ENCODE measurements at places on chromosomes 12 and 14. TPM values are rescaled to one million over a fixed set of nuclear protein-coding genes. Genes with fewer than 3 reads are reported as not detected.

DNA sequence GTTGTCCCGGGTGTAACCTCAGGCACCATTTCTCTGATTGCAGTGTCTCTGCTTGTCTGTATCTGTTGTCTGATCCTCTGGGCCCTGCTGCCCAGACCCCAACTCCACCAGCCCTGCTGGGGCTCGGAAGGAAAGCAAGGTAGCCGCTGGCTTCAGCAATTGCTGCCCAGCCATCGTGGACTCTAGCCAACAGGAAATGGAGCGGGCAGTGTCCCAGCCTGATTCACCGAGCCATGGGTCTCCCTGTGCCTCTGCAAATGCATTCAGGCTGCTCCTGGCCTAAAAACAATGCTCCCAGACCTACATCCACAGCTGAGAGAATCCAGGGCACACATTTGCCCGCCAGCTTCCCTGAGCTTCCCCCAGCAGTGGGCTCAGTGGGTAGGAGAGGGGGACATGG lies 9.2 kb downstream of the TUNAR start:
- no peak for DNase-seq

Gene KRT71
- total RNA-seq: not detected

Gene ITGA7
- total RNA-seq: 0.91 TPM

- DNase-seq: no peak
Observed at GRCh38 chr14:79961197-79961596, 250.1 kb downstream of the DIO2 start.

- no peak for DNase-seq
Observed at GRCh38 chr12:88726806-88727720, 146.8 kb upstream of the KITLG start.

- DNase-seq: no peak
Observed at GRCh38 chr12:47235258-47236040, 155.7 kb upstream of the AMIGO2 start.

GRCh38 chr12:65279369-65280112 lies 1.1 kb downstream of the MSRB3 start:
- DNase-seq: no peak

DNA sequence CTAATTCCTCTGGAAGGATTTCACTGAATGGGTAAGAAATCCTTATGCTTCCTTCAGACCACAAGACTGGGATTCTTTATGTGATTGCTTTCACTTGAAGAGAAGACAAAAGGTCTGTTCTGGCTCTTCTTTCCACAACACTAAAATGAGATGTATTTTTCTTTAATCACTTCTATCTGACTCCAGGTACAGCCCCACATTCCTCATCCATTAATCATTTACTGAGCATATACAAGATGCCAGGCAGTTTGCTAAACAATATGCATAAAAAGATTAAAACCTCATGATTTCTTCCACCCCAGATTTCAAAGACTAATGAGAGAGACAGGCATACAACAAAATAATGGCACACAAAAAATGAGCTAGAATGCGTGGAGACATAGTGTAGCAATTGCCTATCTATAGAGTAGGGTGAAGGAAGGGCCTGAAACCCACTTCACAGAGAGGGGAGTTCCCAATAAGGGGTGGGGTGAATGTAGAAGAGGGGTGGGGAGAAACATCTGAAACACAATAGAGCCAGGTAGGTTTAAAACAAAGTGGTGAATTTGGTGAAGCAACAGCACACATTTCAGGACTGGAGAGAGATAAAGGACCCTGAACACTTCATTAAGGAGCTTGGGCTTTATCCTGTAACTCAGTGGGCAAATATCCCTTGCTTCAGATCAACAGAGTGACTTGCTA lies 65.1 kb upstream of the PRB2 start:
- DNase-seq: no peak

GRCh38 chr14:22007363-22007762 lies 333.7 kb upstream of the OR4E1 start:
- no peak for DNase-seq

DNA sequence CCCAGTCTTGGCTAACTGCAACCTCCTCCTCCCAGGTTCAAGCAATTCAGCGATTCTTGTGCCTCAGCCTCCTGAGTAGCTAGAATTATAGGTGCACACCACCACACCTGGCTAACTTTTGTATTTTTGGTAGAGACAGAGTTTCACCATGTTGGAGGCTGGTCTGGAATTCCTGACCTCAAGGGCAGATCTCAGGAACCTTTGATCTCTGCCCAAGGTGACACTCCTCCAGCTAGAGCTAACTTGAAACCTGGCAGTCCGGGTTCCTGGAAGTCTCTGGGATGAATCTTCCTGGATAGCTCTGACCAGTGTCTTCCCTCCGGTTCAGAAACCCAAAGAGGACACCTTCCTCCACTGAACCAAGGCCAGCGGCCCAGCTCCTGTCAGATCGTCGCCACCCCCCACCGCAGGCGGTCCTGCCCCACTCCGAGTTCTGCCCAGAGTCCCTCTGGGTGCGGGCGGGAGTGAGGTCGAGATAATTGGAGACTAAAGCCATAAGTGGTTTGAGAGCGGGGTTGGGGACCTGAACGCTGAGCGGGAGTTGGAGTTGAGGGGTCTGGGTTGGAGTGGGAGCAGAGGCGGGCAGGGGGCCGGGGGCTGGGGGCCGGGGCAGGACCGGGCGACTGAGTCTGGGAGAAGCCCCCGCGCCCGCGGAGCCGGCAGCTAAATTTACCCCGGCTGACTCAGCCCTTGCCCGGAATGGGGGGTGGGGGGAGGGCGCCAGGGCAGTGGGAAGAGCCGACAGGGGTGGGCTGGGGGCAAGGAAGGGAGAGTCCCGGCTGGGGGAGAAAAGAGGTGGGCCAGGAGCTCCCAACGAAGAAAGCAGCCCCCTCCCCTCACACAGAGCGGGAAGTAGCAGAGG lies 4.7 kb downstream of the DDN start:
- DNase-seq: no peak

DNA sequence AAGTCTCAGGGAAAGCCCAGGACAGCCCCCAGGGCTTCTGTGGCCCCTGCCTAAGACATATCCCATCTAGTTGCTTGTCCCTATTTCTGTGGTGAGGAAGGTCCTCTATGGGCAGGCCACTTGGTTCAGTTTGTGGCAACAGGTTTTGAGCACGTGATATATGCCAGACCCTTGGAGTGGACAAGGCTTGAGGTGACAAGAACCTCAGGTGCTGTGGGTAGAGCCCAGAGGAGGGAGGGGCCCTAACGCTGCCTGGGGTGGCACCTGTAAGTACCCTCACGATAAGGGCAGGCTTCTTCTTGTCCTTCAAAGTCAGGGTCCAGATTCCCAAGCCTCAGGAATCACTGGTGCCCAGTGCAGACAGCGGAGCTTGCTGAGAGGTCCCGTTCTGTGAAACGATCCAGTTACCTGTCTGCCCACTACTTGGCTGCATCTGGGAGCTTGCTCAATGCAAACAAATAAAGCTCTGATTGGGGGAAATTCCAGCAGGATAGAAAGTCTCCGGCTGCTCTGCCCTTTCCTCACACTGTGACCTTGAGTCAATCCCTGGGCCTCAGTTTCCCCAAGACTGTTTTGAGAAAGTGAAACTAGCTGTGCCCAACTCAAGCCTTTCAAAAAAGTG lies 47.7 kb upstream of the FAM181A start:
- no peak for DNase-seq

GRCh38 chr14:61003571-61003970 lies 22.5 kb downstream of the SLC38A6 start:
- no peak for DNase-seq

GRCh38 chr12:11855983-11856374 lies 206.5 kb downstream of the ETV6 start:
- no peak for DNase-seq

GRCh38 chr12:48717252-48717695 lies 767 bp upstream of the CCNT1 start:
- DNase-seq: no peak

DNA sequence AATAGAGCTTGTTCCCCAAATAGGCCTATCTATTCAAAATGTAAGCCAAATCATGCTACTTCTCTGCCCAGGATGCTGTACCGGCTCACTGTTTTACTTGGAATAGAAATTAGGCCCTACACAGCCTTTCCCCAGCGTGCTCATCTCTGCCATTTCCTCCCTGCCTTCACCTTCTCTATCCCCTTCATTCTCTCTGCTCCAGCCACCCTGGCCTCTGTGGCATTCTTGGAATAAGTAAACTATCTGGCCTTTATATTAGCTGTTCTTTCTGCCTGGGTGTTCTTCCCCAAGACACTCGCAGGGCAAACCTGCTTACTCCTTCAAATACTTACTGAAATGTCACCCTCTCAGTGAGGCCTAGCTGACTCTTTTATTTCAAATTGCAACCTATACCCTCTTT lies 30.9 kb upstream of the DYRK2 start:
- no peak for DNase-seq

Measured in activated T-cell treated with anti-CD3 and anti-CD28 coated beads, Interleukin-2, amount 50 U/mL, for 4 hours (primary cell).